ENCODE measurements at places on chromosomes 4 and X. TPM values are rescaled to one million over a fixed set of nuclear protein-coding genes. Genes with fewer than 3 reads are reported as not detected.

The ITM2A gene
- 7.7 TPM for total RNA-seq

The FAM9C gene
- total RNA-seq: 3.9 TPM

DNA sequence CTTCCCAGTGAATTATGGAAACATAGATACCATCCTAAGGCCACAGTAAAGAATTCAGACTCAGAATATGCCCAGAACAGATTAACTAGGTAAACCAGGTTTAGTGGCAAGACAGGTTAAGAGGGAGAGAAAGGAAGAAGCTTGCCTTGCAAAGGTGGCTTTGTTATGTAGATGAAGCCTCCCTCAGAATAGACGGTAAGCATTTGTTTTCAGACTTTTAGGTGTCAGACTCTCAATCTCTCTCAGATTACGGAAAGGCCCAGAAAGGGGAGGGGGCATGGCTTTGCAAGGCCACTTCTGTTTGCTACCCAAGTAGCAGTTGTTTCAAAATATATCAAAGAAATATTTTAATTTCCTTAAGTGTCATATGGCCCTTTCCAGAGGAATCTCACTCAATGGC is 457.1 kb upstream of the BOD1L1 start:
- DNase-seq: no peak

GRCh38 chrX:101108284-101108683 is 10.3 kb downstream of the CENPI start:
- no peak for DNase-seq

The GATB gene
- 35.9 TPM for total RNA-seq

DNA sequence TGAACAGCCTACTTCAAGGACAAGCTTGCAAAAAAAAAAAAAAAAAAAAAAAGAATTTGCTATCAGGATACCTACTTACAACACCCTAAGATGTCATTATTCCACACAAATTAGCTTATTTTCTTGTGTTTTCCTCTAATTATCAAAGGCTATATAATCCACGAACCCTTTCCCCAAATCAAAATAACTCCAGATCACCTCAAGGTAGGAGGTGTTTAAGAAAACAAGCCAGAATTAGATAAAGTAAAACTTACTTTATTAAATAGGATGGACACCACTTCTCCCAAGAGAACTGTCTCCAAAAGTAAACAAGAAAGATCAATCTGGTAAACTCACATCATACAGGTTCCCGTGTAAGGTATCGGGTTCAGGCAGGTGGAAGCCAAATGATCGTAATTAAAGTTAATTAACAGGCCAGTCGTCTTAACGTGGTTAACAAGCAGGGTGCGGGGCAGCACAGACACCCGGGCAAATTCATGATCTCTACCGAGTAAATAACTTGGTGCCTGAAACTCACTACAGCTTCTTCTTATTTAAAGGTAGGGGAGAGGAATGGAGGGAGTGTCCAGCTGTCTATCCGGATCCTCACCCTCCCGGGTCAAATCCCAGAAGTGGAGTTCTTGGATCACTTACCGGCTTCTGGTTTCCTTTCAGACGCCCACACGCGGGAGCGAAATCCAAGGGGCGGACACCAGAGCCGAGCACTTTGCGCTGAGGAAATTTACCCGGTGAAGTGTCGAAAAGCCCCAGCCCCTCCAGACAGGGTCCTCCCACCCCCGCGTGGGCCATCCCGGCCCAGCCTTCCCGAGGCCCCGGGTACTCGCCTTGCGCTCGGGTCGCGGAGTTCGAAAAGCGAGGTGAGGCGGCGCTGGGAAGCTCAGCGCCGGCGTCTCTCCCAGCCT is 708 bp downstream of the ARAP2 start:
- DNase-seq: peak; percentile 37

DNA sequence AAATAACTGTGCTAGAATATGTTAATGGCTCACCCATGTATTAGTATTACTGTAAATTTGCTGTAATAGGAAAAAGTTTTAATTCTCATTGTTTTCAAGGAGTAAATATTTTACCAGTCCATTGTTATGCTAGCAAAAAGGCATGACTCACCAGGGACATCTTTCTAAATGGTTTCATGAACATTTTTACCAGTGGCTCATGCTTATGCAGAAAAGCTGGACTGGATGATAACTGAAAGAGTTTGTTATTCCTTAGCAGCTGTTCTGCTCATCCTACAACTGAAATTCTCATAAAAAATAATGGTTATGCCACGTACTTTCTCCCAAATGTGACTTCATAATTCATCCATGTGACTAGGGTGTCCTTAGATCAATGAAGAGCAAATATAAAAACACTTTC is 111.9 kb upstream of the PCDH18 start:
- no peak for DNase-seq

The ARR3 gene
- not detected for total RNA-seq

The MAGEB6B gene
- total RNA-seq: not detected

The CACNA1F gene
- total RNA-seq: not detected

The TCP11X2 gene
- not detected for total RNA-seq

DNA sequence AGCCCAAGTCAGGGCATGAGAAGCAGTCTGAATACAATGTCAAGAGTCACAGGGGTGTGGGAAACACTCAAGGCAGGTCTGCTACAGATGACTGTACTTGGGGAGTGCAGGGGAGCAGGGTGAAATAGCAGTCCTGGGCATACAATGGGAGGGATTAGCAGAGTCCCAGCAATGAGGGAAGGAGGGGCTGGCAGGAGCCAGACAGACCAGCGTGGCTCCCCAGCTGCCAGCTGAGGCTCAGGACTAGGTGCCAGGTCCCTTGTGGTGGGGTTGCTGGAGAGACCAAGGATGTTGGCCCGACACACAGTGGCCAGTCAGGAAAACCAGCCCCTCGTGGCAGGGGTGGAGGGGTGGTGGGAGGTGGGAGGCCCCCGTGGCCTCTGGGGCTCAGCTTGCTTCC is 86.6 kb downstream of the RTL5 start:
- DNase-seq: no peak

DNA sequence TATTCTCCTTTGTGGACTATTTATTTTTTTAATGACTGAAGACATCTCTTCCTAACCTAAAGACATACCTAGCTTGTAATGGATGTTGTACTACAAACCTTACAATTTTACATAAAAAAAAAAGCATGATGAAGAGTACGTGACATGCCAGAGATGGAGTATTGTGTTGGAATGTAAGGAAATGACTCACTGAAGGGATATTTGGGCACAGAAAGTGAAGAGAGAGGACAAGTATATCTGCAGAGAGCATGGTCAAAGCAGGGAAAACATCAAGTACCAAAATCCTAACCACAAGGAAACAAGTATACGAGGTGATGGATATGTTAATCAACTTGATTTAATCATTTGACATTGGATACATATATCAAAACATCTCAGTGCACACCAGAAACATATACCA is 1051.4 kb upstream of the PRKX start:
- no peak for DNase-seq

DNA sequence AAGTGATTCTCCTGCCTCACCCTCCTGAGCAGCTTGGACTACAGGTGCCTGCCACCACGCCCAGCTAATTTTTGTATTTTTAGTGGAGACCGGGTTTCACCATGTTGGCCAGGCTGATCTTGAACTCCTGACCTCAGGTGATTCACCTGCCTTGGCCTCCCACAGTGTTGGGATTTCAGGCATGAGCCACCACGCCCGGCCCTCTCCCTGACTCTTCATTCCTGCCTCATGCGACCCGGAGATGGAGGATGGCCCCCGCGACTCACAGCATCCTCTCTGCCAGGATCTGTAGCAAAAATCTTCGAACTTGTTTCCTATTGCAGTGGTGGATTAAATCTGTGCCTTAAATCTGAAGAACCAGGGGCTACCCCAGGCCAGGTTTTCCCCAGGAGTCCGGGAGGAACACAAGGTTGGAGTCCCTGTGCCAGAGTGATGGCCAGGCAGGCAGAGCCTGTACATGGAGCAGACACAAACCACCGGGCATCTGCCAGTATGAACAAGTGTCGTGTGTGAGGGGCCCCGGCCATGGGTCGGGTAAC is 11.5 kb downstream of the CPLX1 start:
- no peak for DNase-seq

The TRPC3 gene
- total RNA-seq: 8.7 TPM

GRCh38 chr4:133641191-133641590 is 492.1 kb downstream of the PCDH10 start:
- DNase-seq: peak; percentile 23

GRCh38 chrX:50372966-50373365 is 97.7 kb downstream of the DGKK start:
- DNase-seq: no peak

- peak; percentile 42 for DNase-seq
Observed at GRCh38 chrX:153471663-153472280, 1.4 kb upstream of the HAUS7 start.

The HPGD gene
- 38.8 TPM for total RNA-seq

DNA sequence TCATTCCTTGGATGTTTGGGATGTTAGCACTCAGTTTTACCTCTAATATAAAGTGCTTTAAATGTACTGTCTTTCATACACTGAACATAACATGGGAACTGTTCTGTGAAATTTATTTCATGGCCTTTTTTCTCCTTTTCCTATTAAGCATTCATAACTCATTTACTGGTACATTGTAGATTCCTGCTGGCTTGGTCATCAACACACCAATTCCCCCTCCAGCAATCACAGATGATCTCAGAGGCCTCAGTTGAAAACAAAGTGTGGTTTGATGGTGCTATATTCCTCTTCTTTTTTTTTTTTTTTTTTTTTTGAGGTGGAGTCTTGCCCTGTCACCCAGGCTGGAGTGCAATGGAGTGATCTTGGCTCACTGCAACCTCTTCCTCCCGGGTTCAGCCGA is 61.9 kb upstream of the FAM47B start:
- DNase-seq: no peak

DNA sequence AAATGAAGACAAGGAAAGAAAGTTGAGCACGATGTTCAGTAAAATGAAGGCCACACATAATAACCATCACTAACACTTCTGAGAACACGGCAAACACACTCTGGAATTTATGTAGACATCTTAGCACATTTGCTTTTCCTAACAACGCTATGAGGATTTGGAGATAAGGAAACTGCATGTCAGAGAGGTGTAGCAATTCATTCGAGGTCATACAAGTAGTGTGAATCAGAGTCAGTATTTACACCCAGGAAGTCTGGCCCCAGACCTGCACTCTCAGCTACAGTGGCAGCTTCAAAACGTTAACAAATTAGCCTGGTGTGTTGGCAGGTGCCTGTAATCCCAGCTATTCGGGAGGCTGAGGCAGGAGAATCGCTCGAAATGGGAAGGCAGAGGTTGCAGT is 253.4 kb downstream of the PDGFC start:
- no peak for DNase-seq

- DNase-seq: peak; percentile 67
Observed at GRCh38 chr4:76830964-76831703, 66.8 kb downstream of the SOWAHB start.

DNA sequence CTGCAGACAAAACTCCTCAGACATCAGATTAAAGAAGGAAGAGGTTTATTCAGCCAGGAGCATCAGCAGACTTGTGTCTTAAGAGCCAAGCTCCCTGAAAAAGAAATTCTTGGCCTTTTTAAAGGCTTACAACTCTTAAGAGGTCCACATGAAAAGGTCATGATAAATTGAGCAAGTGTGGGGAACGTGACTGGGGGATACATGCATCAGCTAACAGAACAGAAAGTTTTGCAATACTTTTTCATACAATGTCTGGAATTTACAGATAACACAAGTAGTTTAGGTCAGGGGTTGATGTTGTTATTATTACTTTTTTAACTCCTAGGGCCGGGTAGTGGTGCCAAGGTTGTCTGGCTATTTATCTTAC is 55.6 kb upstream of the RBMX start:
- DNase-seq: no peak

The SLC10A4 gene
- total RNA-seq: not detected

GRCh38 chrX:149470955-149471354 is 34.2 kb downstream of the IDS start:
- peak; percentile 68 for DNase-seq

The CCNA2 gene
- total RNA-seq: 5.5 TPM

DNA sequence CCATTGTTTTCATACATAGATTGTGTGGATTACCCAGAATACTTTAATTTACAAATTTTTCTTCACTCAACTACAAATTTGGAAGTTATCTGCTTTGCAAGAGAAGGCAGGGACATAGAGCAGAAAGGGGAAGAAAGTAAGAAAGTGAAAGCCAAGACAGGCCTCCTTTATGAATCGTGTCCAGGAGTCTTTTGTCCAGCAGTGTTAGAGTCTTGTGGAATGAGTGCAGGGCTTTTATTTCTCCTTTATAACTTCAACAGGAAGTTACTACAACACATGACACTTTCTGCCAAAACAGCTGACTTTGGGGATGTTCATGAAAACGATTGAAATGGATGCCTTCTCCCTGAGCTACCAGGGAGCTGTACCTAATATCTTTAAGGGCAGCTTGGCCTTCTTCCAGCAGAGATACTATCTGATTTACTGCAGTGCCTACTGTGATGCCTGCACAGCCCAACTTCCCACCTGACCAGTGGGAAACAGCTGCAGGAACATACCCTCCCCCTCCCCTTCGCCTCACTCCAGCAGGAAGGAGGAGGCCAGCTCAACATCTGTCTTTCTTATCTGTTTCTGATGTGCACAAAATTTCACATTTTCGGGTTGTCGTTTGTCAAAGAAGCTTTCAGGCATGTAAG is 557.7 kb upstream of the SLIT2 start:
- peak; percentile 44 for DNase-seq

DNA sequence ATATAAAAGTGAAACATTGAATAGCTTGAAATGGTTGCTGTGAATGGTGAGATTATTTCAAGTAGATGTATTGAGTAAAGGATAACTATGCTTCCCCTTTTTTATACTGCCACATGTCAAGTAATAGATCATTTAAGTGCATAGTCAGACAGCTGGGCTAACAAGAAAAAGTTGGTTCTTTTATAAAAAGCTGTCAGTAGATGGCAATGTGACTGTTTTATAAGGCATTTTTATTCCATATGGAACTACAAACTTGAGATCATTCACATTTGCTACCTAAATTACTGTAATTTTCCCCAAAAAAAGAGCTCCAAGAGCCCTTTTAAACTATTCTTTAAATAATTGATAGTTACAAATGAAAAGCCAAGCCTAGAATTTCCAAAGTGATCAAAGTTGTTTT is 831.0 kb downstream of the C4orf33 start:
- peak; percentile 3 for DNase-seq

Measured in umbilical cord (tissue), 2 donors.